Inflammatory macrophage (primary cell): ENCODE measurements at places on chromosomes 16 and 17.

DNA sequence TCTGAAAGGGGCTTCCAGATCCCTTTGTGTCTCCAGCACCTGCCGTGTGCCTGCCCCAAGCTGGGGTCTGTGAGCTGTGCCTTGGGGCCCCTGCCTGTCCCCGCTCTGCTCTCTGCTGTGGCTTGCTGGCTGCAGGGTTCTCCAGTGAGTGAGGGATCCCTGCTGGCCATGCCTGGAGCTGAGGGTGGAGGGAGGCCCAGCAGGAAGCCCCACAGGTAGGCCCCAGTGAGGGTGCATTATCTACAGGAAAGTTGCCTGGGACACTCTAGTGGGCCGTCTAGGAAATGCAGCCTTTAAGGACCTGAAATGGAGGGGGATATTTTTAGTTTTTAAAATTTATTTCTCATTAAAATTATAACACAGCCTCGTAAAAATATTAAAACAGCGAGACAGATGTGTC, 50.9 kb downstream of the JPH3 start:
- no peak for DNase-seq

DNA sequence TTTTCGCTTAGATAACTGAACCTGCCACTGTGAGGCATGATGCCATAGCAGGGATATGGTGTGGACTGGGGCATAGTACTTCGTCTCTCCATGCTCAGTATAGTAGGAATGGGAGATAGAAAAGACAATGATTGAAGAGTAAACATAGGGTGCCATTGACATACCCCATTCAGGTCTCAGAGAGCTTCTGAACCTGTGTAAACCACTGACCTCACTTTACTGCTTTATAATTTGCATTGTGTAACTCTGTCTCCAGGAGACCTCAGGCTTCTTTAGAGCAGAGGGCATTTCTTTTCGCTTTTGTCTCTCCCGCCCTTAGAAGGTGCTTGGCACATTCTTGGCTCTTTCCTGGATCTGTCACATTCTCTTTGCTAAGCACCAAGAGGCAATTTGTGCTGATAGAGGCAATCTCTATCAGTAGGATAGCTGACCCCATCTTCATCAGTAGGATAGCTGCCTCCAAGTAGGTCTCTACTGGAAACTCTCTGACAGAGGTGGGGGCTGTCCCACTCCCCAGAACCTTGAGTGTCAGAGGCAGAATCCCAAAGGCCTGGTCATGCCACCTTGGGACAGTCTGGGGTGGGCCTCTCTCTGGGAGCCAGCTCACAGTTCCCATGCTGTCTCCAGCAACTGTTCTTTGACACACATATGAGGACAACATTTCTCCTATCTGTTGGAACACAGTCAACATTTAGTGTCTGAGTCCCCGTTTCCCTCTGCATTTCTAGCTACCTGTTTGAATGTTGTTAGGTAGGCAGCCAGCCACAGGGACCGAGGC, 181.9 kb downstream of the UTP18 start:
- DNase-seq, result no peak

GRCh38 chr16:11118479-11118878, 137.5 kb downstream of the SOCS1 start:
- no peak for DNase-seq

DNA sequence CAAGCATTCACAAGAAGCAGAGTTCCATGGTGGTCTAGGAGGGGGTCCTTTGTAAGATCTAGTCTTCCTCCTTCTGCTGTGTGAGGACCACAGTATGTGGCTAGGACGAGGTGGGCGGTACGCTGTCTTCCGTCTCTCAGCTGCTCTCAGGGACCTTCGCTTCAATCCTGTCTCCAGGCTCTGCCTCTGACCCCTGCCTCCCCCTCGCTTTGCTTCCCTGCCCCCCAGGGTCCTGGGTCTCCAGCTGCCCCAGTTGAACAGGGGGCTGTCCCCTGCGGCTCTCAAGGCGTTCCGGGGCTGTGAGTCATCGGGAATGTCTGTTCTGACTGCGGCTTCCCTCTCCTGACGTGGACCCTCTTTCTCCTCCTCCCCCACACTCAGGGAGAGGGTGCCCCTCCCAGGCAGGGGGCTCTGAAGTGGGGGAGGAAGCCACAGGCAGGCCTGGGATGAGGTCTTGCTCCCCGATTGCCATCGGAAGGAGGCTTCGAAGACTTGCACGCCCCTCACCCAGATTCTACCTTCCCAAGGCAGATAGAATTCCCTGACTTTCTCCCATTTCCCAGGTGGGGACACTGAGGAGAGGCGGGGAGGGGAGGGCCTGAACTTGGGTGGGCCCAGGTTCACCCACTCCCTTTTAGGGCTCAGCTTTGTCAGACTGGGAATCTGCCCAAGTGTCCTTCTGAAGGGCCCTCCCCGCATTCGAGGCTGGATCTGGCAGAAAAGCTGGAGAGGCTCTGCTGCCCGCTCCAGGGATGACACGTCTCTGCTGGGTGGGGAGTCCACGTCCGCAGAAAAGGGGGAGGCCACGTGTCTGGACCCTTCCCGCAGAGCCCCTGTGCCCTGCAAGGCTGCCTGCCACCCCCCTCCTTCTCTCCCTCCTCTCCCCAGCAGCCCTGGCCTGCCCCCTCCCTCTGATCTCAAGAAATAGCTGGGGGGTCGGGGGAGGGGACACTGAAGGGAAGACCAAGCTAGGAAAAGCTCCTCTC, 9.1 kb upstream of the COL1A1 start:
- peak; percentile 5 for DNase-seq

DNA sequence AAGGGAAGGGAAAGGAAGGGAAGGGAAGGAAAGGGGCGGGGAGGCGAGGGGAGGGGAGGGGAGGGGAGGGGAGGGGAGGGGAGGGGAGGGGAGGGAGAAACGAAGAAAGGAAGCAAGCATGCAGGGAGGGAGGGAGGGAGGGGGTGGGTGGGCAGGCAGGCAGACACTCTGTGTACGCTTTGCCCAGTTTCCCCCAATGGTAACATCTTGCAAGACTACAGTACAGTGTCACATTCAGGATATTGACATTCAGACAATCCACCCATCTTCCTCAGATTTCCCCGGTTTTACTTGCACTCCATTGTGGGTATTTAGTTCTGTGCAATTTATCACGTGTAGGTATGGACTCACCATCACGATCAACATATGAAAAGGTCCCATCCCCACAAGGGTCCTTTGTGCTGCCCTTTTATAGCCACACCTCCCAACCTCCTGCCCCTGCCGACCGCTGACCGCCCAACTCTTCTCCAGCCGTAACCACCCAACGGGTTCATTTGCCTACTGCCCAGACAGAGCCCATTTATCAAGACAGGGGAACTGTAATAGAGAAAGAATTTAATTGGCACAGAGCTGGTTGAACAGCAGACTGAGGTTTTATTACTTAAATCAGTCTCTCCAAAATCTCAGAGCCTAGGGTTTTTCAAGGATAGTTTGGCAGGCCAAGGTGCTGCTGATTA, 91.4 kb upstream of the FA2H start:
- DNase-seq, result no peak

DNA sequence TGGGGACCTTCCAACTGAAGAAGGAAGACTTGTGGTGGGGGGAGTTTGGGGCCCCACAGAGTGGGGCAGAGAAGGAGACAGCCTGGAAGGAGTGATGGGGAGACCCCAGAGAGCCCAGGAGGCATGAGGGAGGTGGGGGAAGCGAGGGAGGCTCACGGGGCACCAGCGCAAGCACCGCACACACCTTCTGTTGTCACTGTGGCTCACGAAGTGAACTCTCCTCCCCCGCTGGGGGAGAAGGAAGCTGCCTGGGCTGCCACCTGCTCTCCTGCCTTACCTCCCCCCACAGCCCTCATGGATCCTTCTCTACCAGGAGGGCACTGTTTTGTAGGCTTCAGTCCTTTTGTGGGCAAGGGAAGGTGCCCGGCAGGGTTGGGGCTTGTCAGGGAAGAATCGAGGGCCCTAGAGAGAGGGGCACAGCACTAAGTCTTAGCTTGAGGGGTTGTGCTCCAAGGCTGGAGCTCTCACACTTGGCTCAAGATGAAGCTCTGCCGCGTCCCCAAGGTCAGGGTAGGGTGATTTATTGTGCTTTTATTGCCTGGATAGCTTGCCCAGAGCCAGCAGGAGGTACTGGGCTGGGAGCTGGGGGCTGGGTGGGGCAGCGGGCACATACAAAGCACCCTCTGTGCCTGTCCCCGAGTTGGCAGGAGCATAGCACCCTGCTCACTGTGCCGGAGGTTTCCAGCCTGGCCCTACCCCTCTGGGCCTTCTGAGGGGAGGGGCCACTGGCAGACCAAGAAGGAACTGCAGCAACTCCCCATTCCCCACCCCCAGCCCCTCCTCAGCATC, 4.6 kb upstream of the STARD3 start:
- DNase-seq, result no peak

DNA sequence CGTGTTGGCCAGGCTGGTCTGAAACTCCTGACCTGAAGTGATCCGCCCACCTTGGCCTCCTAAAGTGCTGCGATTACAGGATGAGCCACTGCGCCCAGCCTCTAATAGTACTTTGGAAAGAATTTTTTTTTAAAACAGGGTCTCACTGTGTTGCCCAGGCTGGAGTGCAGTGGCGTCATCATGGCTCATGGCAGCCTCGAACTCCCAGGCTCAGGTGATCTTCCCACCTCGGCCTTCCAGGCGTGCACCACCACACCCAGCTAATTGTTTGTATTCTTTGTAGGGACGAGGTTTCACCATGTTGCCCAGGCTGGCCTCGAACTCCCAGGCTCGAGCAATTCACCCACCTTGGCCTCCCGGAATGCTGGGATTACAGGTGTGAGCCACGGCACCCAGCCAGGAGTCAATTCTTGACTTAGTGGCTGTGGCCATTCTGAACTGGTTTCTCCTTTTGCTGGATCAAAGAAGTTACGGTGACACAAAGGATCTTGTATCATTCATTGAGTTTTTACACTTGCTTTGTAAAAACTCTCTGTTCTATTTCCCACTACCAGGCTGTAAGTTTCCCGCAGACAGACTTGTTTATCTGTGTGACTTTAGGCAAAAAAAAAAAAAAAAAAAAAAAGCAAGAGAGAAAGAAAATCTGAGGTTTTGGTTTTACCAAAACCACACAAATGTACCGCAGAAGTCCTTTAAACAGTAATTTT, 12.7 kb upstream of the COTL1 start:
- no peak for DNase-seq

DNA sequence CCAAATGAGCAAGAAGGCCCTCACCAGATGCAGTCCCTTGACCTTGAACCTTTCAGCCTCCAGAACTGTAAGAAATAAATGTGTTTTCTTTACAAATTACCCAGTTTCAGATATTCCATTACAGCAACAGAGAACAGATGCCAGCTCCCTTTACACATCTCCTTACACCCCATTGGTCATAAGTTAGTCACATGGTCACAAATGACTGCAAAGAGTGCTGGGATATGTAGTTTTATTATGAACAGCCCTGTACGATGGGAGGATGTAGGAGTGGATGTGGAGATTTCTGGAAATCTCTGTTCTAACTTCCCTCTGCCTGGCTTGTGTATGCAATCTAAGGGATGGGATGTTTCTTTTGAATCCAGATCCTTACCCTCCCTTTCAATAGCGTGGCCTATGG, 13.3 kb upstream of the RPL38 start:
- peak; percentile 55 for DNase-seq

GRCh38 chr16:10971560-10971961, 27.2 kb downstream of the CLEC16A start:
- peak; percentile 60 for DNase-seq

- no peak for DNase-seq
Measured at GRCh38 chr17:16994631-16995030, 22.7 kb upstream of the TNFRSF13B start.

- DNase-seq, result no peak
Measured at GRCh38 chr16:14446796-14447195, 183.3 kb downstream of the PARN start.

DNA sequence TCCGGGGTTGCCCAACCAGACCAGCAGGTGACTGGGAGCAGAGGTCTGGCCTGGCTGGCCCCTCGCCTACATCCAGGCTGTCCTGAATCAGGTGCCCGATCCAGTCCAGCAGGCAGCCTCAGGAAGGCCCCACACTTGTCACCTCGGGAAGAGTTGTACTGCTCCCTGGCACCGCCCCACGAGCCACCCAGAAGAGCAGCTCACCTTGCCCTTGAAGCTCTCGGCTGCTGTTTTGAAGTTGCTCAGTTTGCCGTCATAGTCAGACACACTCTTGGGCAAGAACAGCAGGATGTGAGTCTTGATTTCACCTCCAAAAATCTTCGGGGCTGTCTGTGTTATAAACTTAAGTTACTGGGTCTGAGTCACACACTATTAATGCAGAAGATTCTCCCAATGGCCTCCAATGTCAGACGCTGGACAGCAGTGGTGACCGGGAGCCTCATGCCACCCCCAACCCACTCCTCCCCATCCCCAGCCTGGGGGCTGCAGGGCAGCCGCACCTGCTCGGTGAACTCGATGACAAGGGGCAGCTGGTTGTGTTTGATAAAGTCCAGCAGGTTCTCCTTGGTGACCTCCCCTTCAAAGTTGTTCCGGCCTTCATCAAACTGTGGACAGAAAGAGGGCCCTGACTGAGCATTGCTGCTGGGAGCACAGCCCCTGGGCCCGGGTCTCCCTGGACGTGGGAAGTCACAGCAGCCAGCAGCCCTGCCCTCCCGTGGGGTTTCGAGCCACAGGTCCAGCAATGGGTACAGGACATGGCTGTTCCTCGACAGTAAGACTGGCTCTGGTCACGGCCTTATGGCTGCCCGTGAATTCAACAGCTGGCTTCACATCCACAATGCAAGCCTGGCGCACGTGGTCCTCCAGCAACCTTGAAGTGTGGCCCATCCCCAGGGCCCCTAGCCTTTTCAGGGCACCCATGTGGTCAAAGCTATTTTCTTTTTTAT, 12.2 kb upstream of the PPP1R27 start:
- DNase-seq, result no peak

GRCh38 chr16:50531359-50531758, 16.8 kb upstream of the NKD1 start:
- DNase-seq, result no peak

DNA sequence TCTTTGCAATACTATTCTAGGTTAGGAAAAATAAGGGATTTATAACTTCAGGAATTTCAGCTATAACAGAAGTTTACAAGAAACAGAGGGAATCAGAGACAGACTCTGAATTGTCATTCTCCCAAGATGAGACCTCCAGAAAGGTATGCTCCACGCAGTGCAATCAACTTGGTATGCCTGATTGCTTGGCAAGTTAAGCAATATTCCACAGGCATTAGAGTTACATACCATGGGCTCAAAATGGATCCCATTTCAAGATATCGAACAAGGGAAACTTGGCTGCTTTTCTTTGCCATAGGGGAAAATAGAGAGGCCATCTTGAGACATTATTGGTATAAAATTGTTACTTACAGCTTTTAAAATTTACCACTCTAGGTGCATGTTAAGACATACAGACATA, 615.6 kb upstream of the SOX9 start:
- DNase-seq, result no peak

GRCh38 chr16:55169780-55170179, 154.2 kb upstream of the IRX6 start:
- DNase-seq, result no peak
